ENCODE measurements at places on chromosomes 16 and 17.

- no peak for DNase-seq
These were observed 94.3 kb downstream of the TBC1D16 start for GRCh38 chr17:79941088-79942010.

GRCh38 chr16:54506214-54506580 lies 219.6 kb upstream of the IRX3 start:
- DNase-seq, result no peak

- no peak for DNase-seq
These were observed 340.7 kb downstream of the SLC39A11 start for GRCh38 chr17:72751746-72752145.

- DNase-seq, result no peak
These were observed 32.8 kb downstream of the HIC1 start for GRCh38 chr17:2087597-2088211.

GRCh38 chr16:86398201-86398600 lies 112.1 kb upstream of the FOXF1 start:
- DNase-seq, result no peak

DNA sequence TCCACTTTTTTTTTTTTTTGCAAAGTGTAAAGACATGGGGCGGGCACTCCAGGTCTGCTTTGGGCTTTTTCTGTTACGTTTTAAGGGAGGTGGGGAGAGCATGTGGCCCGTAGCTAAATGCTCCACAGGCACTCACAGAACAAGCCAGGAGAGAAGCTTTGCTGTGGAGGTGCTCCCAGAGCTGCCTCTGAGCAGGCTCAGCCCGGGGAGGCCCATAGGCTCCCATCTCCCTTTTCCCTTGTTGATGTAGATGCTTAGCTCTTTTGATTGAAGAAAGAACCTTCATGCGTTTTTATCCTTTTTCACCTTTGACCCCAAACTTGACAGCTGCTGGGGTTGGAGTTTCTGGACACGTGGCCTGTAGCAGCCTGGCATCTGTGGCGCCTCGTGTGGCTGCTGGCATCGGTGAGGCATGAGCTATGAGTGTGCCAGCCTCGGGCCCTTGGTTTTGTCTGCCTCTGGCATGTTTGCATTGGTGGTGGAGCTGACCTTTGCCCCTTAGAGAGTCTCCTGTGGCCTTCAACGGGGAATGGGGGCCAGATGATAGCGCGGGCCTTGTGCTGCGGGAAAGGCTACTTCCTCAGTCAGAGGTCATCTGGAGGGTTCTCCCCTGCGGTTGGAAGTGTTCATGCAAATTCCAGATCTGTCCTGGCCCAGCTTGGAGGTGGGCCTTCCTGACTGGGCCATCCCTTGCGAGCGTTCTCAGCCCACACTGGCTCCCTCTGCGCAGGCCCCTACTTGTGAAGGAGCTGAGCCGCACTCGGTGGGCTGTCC lies 20.0 kb upstream of the IL17C start:
- DNase-seq, result no peak

GRCh38 chr17:31738996-31739699 lies 119.9 kb downstream of the COPRS start:
- DNase-seq, result no peak

DNA sequence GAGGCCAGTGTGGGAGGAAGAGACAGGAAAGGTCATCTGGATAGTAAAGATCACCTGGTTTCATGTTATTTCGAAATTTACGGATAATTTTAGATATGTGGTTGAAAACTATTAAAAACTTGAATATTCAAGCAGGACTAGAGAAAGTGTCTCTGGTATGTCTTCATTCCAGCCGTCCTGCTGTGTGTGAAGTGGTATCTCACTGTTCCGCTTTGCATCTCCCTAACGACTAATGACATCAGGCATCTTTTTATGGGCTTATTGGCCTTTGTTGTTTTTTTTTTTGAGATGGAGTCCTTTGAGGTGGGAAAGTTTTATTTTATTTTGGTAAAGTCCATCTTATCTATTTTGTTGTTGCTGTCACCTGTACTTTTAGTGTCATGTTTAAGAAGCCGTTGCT lies 214.4 kb upstream of the CHMP6 start:
- DNase-seq, result no peak

GRCh38 chr17:47846716-47847340 lies 4.1 kb downstream of the SP6 start:
- DNase-seq, result no peak

DNA sequence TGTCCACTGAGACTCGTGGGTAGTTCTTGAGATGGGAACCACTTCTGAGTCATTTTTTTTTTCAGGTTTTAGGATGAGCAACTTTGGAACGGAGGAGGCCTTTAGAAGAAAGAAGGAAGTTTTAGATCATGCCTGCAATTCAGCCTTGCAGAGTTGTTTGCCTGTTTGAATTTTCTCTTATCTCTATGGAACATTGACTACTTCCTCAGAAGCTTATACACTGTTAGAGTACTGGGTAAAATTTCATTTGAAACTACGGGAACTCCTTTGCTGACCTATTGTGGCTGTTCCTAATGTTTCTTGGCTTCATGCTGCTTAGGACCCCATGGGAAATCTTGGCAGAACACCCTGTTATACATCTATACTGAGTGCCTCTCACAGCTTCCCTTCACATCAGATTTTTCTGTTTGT lies 70.8 kb downstream of the MAP2K6 start:
- DNase-seq, result no peak

Data from activated T-cell treated with anti-CD3 and anti-CD28 coated beads for 4 hours (primary cell).